Caki2 (cell line): ENCODE measurements at places on chromosomes 12 and 14.

GRCh38 chr12:81518638-81519037, 240.5 kb downstream of the PPFIA2 start:
- DNase-seq, result no peak

DNA sequence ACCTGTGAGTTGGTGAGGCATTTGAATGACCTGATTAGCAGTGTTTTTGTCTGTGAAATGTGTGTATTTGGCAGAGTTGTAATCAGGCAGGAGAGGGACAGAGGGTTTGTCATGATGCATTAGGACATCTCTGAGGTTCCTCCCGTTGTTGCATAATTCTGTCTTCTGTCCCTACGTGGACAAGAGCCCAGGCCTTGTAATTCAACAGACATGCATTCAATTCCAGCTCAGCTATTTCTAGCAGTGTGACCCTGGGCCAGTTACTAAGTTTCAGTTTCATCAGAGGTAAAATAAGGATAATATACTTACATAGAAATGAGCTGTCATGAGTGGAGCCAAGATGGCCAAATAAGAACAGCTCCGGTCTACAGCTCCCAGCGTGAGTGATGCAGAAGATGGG, 208.6 kb downstream of the SLC38A4 start:
- no peak for DNase-seq

DNA sequence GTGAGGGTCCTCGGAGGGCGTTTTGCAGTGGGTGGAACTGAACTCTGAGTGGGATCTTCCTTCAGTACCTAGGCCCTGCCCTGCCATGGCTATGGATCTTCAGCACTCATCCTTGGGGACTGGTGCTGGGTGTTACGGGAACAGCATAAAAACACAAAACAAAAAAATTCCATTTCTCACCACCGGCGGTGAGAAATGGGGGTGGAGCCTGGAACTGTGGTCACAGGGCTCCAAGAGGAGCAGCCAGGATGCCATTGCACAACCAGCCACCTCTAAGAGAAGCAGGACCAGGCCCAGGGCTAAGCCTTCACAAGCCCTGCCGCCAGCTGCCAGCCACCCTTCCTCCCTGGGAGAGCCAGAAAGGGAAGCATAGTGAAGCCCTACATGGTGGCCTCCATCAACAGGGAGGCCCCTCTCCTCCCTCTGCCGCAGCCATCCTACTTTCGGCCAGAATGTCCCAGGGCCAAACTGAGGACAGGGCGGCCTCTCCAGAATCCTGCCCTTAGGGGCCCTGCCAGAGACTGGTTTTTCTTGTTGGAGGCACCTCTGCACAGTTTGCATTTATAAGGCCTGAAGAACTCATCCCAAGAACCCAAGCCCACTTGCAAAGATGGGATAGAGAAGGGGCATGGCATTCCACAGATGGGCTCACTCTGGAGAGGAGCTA, 76.5 kb downstream of the VCPKMT start:
- DNase-seq, result peak; percentile 42

DNA sequence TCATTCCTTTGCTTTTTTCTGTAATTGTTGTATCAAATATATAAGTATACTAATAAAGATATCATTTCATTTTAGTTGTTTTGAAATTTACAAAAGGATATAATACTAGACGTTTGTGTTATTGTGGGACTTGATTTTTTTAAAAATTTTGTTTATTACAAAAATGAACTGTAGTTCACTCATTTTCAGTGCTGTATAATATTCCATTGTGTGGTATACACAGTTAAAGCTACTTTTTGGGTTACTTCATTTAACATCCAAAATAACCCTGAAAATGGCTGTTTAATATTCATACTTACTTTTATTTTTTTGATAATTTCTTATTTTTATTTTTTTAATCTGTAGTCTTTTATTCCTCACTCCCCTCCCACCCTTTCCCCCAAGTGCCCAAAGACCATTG, 21.4 kb downstream of the SLC38A2 start:
- no peak for DNase-seq

DNA sequence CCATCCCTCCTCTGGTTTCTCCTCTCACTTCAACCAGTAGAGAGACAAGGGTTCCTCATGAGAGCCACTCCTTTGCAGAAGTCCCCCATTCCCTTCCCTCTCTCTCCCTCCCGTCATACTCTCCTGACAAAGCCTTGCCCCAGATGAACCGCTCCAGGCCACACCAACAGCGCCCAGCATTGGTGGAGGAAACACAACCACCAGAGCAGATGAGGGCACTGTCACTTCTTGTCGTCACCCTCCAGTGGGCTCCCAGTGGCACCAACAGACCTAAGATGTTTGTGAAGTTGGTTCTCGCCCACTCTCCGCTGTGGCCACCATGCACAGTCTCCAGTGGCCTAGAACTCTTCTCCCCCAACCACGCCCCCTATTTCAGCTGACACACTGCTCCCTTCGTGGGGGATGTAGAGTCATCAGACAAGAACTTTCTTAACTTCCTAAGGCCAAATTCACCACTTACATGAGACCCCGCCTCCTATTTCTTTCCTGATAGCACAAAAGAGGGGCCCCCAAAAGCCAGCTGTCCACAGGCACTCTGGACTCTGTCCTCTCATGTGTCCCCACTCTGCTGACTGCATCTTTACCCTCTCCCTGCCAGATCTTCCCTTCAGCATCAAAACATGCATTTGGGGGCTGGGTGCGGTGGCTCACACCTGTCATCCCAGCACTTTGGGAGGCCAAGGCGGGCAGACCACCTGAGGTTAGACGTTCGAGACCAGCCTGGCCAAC, 29.2 kb upstream of the PLEKHG6 start:
- DNase-seq, result no peak

DNA sequence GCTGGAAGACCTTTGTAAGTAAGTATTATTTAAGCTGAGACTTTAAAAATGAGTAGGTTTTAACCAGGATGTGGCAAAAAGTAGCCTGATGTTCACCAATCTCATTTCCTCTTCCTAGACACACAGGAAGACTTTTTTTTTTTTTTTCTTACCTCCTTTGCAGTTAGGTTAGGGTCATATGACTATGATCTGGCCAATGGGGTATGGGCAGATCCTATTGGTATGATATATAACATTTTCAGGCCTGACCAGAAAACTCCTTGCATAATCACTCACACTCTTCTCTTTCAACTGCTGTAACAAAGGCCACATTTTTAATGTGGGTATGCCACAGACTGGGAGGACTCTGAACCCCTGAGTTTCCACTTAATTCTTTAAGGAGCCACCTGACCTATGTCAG, 2.7 kb upstream of the RPS6KA5 start:
- DNase-seq, result peak; percentile 33

DNA sequence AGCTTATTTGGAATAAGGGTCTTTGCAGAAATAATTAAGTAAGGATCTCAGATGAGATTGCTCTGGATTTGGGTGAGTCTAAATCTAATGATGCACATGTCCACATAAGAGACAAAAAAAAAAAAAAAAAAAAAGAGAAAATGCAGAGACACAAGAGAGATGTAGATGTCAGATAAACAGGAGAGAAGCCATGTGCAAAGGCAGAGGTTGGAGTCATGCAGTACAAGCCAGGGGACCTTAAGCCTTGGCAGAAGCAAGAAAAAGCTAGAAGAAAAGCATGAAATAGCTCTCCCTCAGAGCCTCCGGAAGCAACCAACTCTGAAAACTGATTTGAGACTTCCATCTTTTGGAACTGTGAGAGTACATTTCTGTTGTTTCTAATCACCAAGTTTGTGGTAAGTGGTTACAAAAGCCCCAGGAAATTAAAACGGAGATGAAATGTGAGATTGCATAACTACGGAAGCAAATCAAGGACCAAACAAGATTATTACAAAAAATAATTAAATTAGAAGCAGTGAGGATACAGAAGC, 1304.0 kb upstream of the SEL1L start:
- no peak for DNase-seq

- no peak for DNase-seq
Measured at GRCh38 chr14:94077111-94077821, 3.7 kb downstream of the DDX24 start.

- no peak for DNase-seq
Measured at GRCh38 chr12:115037830-115038229, 353.9 kb upstream of the TBX3 start.

- DNase-seq, result no peak
Measured at GRCh38 chr12:79426121-79426520, 264.6 kb downstream of the PAWR start.

DNA sequence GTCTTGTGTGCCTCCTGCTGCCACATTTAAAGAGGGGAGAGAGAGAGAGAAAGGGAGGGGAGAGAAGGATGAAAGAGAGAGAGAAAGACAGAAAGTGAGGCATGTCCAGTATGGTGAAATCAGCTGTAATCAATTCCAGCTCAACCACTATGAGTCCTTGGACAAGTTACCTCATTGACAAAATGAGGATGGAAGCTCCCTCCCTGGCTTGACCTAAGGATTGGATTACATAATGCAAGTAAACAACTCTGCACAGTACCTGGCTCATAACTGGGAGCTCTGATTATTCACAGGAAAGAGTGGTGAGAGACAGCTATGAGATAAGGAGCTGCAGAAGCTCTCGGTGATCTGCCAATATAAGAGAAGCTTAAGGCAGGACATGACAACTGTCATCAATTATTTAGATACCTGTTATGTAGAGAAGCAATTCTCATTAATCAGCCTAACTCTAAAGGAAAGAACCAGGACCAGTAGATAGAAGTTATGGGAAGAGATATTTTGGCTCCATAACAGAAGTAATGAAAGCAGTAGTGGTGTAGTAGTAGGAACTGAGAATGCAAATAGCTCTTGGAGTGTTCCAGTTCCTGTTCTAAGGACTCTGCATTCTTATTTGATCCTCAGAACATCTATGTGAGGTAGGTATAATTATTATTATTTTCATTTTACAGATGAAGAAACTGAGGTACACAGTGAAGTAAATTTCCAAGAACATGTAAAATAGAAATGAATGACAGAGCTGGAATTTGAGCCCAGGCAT, 791.6 kb downstream of the DIO2 start:
- DNase-seq, result no peak

DNA sequence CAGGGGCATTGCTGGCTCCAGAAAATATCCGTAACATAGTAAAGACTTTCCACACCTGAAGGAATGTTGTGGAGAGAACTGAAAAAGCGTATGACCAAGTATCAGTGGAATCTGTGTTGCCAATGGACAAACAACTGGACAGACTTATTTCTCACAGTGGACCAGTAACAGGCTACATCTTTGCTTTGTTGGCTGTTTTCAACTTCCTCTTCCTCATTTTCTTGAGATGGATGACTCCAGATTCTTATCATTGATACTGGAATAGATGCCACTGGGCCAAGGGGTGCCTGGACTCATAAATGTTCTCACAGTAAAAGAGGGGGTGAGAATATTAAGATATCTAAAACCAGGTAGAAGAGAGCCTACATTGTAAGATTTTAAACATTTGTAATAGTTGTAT, 6.4 kb downstream of the GAS2L3 start:
- no peak for DNase-seq

GRCh38 chr12:39355841-39356240, 87.1 kb downstream of the KIF21A start:
- DNase-seq, result no peak

DNA sequence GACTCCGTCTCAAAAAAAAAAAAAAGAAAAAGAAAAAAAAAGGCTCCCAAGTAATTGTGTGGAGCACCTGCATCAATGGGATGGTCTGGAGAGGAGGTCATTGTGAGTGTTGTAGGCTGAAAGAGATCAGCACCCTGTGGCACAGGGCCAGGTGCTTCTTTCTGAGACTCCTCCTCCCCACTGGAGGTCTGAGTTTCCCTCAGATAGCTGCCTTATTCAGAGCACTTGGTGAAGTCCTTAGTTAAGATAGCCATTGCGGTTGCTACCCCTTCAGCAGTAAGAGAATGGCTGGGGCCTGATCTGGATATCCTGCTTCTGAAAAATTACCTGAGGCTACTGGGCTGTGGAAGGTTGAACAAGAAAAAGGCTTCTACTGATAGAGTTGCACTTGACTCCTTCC, 69.8 kb downstream of the ANO6 start:
- DNase-seq, result no peak

- DNase-seq, result no peak
Measured at GRCh38 chr14:23033801-23034497, 751 bp downstream of the PSMB5 start.

DNA sequence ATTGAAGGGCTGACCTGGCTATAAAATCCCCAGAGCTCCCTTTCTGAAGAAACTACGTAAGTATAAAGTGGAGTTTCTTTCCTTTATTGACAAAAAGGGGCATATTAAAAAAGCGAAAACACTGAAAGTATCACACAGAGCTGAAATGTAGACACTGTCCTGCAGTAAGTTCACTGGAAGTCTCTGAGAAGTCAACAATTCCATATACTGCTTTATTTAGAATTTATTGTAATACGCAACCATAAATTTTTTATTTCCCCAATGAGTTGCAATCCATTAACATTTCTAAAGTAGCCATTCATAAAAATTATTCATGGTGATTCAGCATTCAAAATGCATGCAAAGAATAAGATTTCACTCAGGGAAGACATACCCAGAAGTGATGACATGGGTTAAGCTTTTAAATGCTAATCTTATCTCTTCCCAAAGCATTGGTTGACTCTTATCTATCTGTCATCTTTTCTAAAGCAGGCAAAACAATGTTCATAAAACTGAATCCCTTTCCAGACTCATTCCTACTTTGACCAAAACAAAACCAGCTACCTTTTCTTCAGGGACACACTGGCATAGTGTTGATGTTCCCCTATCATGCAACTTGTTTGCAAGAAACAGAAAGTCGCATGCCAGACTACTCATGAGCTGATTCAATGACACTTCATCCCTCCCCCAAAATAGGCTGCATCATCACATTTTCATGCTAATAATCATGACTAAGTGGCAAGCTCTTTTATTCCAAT, 17.3 kb downstream of the KITLG start:
- DNase-seq, result no peak

GRCh38 chr12:31574803-31575575, 15.9 kb downstream of the DENND5B start:
- no peak for DNase-seq

DNA sequence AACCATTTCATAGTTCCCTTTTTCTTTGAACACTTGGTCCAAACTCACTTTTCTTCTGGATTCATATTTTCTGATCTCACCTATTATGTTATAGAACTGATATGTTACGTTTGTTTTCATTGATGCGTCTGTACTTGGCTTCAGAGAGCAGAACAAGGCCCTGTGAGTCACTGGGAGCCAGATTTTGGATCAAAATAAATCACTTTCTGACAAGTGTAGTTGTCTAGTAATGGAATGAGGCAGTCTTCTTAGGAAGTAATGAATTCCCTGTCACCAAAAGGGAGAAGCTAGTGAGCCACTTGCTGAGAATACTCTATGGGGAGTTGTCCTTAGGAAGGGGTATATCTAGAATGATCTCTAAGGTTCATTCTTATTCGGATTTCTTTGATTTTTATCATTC, 10.2 kb downstream of the BICD1 start:
- DNase-seq, result no peak

DNA sequence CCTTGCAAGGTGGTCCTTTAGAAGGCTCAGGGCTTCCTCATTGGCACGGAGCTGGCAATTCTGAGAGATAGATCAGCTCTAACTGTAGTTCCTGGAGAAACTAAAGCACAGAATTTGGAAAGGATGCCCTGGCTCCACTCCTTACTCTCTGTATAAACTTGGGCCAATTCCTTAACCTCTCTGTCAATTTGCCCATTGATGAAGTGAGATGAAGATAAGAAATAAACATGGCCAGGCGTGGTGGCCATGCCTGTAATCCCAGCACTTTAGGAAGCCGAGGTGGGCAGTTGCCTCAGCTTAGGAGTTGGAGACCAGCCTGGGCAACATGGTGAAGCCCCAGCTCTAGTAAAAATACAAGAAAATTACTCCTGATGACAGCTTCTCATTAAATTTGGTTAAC, 34.0 kb upstream of the COX6A1 start:
- DNase-seq, result no peak

GRCh38 chr14:94801225-94801624, 31.3 kb upstream of the GSC start:
- DNase-seq, result no peak
